Panc1 (cell line): ENCODE measurements at places on chromosomes 5 and 9. TPM values are rescaled to one million over a fixed set of nuclear protein-coding genes. Genes with fewer than 3 reads are reported as not detected.
A peak's percentile ranks its signal among the peaks of the same experiment; 100 is the strongest.

- H3K36me3 ChIP-seq, result no peaks in the 10 kb centered on the region
- no peaks in the 10 kb centered on the region for H3K27me3 ChIP-seq
- H3K4me3 ChIP-seq, result no peak overlapping the region
- H3K4me1 ChIP-seq, result no peaks in the 10 kb centered on the region; the same call in 1 of the 2 replicates
- H3K27ac ChIP-seq, result no peak overlapping the region
Observed at GRCh38 chr9:112541685-112542084, 55.1 kb downstream of the KIAA1958 start.

DNA sequence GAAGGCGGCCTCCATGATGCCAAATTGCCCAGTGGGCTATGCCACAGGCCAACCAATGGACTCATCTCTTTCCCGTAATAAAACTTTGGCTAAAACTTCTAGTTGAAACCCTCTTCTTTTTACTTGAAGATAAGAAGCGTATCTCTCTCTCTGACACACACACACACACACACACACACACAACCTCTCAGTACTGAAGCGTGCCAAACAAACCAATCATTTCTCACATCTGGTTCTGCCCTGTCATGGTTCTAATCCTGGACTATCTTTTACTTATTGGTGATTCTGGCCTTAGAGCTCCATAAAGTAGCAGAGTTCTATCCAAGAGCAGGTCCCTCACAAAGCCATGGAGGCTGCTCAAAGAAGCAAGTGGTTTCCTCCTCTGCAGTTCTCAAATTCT lies 64.6 kb downstream of the PTCH1 start:
- H3K4me3 ChIP-seq, result no peak overlapping the region
- no peaks in the 10 kb centered on the region for H3K36me3 ChIP-seq
- no peak for DNase-seq
- no peaks in the 10 kb centered on the region for H3K27me3 ChIP-seq
- no peaks in the 10 kb centered on the region for H3K4me1 ChIP-seq

DNA sequence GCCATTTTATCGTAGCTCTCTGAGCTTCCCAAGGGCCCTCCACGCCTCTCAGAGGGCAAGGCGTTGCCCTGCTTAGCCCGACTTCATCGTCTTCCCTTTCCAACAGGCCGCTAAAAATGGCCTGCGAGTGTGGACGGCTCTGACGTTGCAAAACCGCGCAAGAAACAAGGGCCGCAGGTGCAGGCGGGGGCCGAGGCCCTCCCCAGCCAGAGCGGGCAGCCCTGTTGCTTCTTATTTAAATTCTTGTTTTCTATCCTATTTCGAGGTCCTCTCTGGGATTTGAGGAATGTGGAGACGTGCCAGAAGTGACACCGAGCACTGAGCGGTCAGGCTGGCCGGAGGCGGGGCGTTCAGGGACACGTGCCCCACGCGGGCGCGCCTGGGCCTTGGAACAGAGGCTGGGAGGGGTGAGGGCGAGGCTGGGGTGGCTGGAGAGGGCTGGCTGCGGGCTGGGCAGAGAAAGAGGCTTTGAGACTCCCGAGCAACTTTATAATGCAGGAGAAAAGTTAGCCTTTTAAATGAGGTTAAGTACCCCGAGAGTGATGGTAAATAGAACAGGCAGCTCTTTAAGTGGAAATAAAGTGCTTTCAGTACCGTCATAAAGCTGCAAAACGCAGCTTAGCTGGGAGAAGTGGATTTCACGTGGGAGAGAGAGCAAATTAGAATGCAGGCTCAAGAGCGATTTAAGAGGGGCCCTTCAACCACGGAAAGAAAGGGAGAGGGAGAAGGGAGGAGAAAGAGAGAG lies 243.6 kb downstream of the AUH start:
- no peak for DNase-seq
- no peak overlapping the region for H3K27ac ChIP-seq
- H3K4me1 ChIP-seq, result 0 out of 2 replicates have a peak, but pooled peaks cover 3% of the 10 kb centered on the region
- H3K36me3 ChIP-seq, result no peaks in the 10 kb centered on the region
- no peak overlapping the region for H3K4me3 ChIP-seq

- no peaks in the 10 kb centered on the region for H3K27me3 ChIP-seq
- no peaks in the 10 kb centered on the region for H3K4me1 ChIP-seq
- no peak overlapping the region for H3K27ac ChIP-seq
- no peak overlapping the region for H3K4me3 ChIP-seq
- H3K36me3 ChIP-seq, result no peaks in the 10 kb centered on the region
- no peak for DNase-seq
Observed at GRCh38 chr9:107810461-107810961, 320.9 kb upstream of the KLF4 start.

GRCh38 chr5:171469326-171469725 lies 49.9 kb downstream of the FGF18 start:
- no peak for DNase-seq
- no peak overlapping the region for H3K27ac ChIP-seq
- no peaks in the 10 kb centered on the region for H3K4me1 ChIP-seq
- H3K36me3 ChIP-seq, result no peaks in the 10 kb centered on the region
- H3K27me3 ChIP-seq, result no peaks in the 10 kb centered on the region; the same call in 1 of the 2 replicates

- no peak overlapping the region for H3K27ac ChIP-seq
- DNase-seq, result no peak
- H3K27me3 ChIP-seq, result no peaks in the 10 kb centered on the region
- no peak overlapping the region for H3K4me3 ChIP-seq
- H3K4me1 ChIP-seq, result no peaks in the 10 kb centered on the region
Observed at GRCh38 chr5:150060471-150060870, 25.9 kb downstream of the CSF1R start.

DNA sequence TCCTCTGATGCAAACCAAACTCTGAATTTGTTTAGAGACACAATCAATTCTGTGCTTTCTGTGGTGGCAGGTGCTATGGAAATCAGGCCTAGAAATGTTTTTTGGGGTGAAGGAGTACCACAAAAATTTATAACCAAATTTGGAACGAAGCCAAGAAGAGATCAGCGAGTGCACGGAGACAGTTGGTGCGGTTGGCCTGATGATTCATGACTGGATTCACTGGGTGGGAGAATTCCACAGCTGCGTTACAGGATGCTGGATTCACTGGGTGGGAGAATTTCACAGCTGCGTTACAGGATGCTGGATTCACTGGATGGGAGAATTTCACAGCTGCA lies 135.6 kb upstream of the IRX4 start:
- no peaks in the 10 kb centered on the region for H3K36me3 ChIP-seq
- no peak overlapping the region for H3K4me3 ChIP-seq
- no peak overlapping the region for H3K27ac ChIP-seq
- DNase-seq, result no peak
- H3K4me1 ChIP-seq, result no peaks in the 10 kb centered on the region

DNA sequence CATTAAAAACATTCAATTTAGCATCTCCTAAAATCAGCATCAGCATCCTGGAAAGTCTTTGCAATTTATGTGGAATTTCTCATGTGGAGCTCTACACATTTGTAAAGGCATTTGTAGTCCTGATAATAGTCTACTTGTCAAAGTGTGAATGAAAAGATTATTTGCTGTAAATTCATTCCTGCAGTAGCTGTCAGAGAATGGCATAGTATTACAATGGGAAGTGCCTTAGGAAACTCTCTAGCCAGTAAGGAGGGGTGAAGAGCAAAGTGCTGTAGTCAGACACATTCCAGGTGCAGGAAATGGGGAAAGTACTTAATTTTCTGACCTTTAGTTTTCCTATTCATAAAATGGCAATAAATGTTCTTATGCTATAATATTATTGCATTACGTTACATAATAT lies 627.9 kb downstream of the KCTD16 start:
- H3K27me3 ChIP-seq, result no peaks in the 10 kb centered on the region
- H3K27ac ChIP-seq, result no peak overlapping the region
- no peaks in the 10 kb centered on the region for H3K4me1 ChIP-seq

GRCh38 chr9:96450613-96451528 lies 902 bp downstream of the HABP4 start:
- no peaks in the 10 kb centered on the region; the same call in 1 of the 2 replicates for H3K36me3 ChIP-seq
- H3K27ac ChIP-seq, result peak overlapping the region; percentile 82
- H3K4me1 ChIP-seq, result peaks cover 12% of the 10 kb centered on the region
- no peak for DNase-seq

GRCh38 chr5:157219491-157220271 lies 39.0 kb downstream of the ITK start:
- no peaks in the 10 kb centered on the region for H3K36me3 ChIP-seq
- no peaks in the 10 kb centered on the region for H3K4me1 ChIP-seq
- DNase-seq, result no peak
- no peak overlapping the region for H3K27ac ChIP-seq
- no peak overlapping the region for H3K4me3 ChIP-seq

GRCh38 chr9:131605770-131606590 lies 60.7 kb downstream of the PRRT1B start:
- H3K27ac ChIP-seq, result no peak overlapping the region
- no peaks in the 10 kb centered on the region for H3K27me3 ChIP-seq
- H3K4me1 ChIP-seq, result peaks cover 25% of the 10 kb centered on the region
- DNase-seq, result no peak
- no peaks in the 10 kb centered on the region for H3K36me3 ChIP-seq

Gene GPR107
- 43.0 TPM for total RNA-seq

Gene FAM221B
- total RNA-seq, result not detected

Gene TIGD6
- 7.1 TPM for total RNA-seq
